ENCODE measurements at places on chromosomes 3 and 15.
A peak's percentile ranks its signal among the peaks of the same experiment; 100 is the strongest.

DNA sequence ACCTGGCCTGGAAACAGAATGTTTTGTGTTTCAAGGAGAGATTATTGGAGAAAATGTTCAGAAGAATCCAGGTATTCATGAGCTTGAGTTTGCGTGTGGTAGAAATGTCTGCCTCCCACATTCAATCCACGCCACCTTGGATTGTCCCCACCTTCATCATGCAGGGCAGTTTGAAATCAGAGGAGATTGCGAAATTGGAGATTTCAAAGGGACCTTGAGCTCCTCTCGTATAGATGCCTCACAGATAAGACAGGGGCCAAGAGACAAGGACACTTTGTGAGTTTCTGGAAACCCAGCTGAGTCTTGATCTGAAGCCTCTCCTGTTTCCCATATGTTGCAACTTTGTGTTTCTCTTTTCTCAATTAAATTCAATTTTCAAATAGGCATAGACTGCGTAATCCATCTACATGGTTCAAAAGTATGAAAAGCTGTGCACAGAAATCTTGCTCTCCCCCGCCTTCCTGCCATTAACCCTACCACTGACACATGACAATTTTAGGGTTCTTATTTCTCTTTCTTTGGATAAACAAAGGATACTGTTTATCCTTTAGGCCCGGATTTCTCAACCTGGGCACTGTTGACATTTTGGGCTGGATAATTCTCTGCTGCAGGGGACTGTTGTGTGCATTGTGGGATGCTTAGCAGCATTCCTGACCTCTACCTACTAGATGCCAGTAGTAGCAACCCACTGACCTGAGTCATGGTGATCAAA lies 53.8 kb downstream of the CMTM8 start:
- DNase-seq, result no peak

DNA sequence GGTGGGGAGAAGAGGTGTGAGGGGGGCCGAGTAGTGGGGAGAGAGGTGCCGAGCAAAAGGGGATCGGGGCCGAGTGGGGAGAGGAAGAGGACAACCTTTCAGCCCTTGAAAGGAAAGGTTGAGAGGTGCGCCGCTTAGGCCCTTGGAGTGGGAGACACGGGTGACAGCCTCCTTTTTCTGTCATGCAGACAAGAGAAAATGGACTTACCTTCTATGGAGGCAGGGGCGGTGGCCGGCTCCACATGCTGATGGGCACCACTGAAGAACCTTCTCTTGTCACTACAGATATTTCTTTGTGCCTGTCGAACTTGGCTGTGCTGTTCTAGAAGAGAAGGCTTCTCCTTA lies 421 bp downstream of the KLHL18 start:
- no peak for DNase-seq

DNA sequence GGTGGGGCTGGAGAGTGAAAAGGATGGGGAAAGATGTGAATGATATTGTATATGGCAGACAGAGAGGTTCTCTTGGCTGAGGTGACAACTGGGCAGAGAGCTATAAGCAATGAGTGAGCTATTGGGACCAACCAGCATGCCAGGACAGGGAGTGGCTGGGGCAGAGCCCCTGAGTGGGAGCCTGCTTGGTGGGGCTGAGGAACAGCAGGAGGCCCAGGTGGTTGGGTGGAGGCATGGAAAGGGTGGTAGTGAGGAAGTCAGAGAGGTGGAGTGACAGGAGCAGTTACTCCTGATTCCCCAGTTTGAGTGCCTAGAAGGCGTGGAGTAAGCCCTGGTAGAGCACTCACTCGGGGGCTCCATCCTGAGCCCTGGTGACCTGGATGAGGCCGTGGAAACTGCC lies 15.5 kb upstream of the TNFAIP8L3 start:
- DNase-seq, result no peak

DNA sequence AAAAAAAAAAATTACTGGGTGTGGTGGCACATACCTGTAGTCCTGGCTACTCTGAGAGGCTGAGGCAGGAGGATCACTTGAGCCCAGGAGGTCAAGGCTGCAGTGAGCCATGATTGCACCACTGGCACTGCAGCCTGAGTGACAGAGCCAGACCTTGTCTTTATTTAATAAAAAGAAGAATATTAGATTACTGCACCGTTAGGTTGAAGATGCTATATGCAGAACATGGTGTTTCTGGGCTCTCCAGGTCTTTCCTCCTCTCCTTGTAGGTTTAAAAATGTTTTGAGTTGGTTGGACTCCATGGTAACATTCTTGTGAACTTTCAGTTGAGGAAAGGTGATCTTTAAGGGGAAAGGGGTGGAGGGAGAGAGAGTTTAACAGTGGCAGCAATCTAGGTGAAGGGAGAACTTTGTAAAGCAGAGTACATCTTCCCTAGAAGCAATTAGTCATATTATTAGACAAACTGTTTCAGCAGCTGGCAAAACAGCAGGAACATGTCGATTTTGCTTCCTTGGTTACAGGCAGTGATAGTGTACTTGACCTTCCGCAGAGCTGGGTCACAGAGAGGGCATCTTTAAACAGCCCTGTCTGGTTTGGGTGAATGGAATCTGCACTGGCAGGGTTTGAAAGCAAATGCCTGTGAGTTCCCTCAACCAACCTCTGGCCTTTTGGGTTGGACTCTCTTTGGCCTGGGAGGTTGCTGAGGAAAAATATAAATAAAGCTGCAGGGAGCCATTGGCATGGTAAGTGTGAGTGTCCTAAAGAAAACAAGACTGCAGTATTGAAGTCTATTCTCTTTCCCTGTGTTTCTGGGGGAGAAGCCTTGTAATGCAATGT lies 42.8 kb downstream of the NR2C2 start:
- peak; percentile 30 for DNase-seq

DNA sequence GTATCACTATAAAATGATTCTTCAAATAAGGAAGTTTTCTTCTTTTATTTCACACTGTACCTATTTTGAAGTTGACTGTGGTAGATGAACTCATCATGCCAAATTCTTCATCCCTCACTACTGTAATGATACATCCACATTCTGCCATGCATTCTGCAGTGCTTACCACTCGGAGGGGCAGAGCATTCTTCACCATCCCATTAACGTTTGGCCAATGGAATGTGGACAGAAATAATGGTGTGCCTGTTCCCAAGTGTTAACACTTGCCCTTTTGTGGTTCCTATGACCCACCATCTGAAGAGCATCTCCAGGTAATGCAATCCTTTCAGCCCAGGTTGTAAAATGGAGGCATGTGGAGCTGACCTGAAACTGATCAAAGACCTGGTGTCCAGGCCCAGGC lies 18.6 kb downstream of the GOLIM4 start:
- no peak for DNase-seq

DNA sequence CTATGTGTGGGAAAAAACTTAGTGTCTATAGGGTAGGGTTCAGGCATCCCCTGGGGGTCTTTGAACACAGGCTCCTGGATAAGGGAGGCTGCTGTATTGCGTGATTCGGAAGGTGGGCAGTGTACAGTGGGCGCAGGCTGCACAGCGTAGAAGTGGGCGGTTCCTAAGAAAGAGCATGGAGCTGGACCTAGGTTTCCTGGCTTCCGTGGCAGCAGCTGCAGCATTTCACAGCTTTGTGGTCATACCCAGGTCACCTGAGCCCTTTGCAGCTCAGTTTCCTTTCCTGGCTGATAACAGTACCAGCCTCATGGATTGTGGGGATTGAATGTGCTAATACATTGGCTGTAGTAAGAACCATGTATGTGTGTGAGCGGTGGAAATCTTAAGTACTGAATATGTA lies 22.2 kb downstream of the CFAP100 start:
- no peak for DNase-seq

- peak; percentile 50 for DNase-seq
Observed at GRCh38 chr15:74725225-74725774, at the start of gene CYP1A1. CYP1A1 (minus strand) TSS chr15:74725528; CDS start chr15:74723097, 2,431 bp downstream.

- no peak for DNase-seq
Observed at GRCh38 chr15:56241374-56242105, 2.1 kb downstream of the RFX7 start.

DNA sequence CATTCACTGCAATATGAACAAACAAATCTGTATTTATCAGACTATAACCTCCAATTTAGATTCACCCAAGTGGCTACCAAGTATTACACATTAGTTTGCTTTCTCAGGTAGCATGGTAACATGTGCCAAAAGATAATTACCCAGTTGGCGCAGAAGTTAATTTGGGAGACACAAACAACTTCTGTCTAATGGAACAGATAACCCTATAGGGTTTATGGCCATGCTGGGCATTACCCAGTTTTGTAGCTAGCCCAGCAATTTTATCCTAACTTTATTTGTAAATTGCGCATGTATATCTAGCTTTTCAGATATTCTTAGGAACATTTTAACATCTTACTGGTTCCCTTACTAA lies 780 bp downstream of the RPL22L1 start:
- no peak for DNase-seq

DNA sequence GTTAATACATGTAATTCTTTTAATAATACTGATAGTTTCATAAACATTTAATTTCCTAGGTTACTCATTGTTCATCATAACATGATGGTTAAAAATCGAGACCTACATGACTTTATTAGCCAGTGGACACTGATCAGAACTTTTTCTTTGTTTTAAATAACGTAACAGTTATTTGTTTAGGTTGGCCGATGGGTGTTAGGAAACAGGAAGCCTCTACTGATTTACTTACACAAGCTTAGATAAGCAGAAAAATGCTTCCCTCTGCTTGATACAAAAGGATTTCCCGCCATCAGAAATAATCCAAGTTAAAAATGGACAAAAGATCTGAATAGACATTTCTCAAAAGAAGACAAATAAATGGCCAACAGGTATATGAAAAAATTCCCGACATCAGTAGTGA lies 16.6 kb upstream of the APH1B start:
- DNase-seq, result no peak

DNA sequence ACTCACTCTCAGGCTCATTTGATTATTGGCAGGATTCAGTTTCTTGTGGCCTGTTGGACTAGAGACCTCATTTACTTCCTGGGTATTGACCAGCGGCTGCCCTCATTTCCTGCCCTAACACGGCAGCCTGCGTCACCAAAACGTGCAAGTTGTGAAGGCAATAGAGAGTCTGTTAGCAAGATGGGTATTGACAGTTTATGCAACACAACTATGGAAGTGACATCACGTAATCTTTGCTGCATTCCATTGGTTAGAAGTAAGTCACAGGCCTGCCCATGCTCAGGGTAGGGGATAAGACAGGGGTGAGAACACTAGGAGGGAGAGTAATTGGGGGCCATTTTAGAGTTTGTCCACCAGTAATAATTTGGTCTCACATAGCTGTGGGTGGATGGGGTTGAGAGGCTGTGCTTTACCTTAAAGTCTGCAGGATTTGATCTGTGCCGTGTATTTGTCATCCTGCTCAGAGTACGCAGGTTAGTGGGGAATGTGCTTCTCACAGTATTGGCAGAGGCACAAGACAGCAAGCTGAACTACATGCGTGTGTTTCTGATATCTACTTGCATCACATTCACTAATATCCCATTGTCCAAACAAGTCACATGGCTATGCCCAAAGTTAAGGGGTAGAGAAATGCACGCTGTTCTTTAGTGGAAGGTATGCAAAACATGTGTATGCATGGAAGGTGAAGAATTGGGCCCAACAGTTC lies 83.3 kb downstream of the EDEM1 start:
- DNase-seq, result no peak

DNA sequence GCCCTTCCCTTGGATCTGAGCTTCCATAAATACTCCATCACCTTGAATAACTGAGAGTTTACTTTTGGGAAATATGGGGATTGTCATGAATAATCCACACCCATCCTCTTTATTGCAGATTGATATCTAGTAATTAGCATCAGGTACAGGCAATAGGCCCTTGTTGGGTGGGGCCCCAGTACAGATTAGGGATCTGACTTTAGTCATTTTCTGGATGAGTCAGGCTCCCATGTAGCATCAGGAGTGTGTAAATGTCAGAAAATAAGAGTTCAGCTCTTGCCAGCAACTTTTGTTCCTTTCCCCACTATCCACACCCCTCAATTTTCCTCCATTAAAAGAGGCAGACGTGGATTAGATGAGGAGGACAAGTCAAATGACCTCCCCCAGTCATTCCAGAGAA lies 17.7 kb upstream of the SNRK start:
- no peak for DNase-seq

Data from left cardiac atrium (tissue), 4 donors.